ENCODE measurements at places on chromosomes 7 and 10. TPM values are rescaled to one million over a fixed set of nuclear protein-coding genes. Genes with fewer than 3 reads are reported as not detected.

- DNase-seq, result no peak
Measured at GRCh38 chr7:82821037-82821436, 341.6 kb downstream of the PCLO start.

SCART1 gene
- 4.2 TPM for total RNA-seq

DNA sequence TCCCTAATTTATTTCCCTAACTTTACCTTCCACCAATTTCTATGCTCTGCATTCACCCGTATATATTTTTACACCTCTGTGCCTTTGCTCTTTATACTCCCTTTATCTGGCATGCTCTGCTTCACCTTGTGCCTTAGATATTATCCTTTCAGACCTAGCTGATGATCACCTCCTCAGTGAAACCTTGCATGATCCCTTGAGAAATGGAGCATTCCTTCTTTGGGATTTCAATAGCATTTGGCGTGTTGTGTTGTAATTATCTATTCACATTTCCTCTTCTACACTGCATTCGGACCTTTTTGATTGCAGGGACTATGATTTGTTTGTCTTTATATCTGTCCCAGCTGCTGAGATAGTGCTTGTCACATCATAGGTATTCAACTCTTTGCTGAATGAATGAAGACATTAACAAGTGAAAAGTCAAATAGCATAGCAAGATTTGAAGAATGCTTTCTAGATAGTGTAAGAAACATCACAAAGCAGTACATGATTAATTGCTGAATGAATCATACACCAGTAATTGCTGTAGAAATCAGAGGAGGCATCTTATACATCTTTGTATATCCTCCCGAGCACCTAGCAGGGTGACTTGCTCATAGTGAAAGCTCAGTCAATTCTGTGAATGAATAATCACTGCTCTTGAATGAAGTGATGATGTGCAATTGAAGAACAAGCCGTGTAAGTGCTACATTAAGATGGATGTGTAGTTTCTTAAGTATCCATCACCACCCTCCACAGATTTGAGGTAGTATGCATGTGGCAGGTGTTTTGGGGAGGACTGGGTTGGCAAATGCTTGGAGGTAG lies 2.0 kb upstream of the TM9SF3 start:
- no peak for DNase-seq

- no peak for DNase-seq
Measured at GRCh38 chr10:91550021-91550420, 82.8 kb downstream of the PPP1R3C start.

- DNase-seq, result no peak
Measured at GRCh38 chr7:107946881-107947280, 55.9 kb downstream of the DLD start.

- DNase-seq, result no peak
Measured at GRCh38 chr10:63666836-63667383, 145.7 kb downstream of the REEP3 start.

DNA sequence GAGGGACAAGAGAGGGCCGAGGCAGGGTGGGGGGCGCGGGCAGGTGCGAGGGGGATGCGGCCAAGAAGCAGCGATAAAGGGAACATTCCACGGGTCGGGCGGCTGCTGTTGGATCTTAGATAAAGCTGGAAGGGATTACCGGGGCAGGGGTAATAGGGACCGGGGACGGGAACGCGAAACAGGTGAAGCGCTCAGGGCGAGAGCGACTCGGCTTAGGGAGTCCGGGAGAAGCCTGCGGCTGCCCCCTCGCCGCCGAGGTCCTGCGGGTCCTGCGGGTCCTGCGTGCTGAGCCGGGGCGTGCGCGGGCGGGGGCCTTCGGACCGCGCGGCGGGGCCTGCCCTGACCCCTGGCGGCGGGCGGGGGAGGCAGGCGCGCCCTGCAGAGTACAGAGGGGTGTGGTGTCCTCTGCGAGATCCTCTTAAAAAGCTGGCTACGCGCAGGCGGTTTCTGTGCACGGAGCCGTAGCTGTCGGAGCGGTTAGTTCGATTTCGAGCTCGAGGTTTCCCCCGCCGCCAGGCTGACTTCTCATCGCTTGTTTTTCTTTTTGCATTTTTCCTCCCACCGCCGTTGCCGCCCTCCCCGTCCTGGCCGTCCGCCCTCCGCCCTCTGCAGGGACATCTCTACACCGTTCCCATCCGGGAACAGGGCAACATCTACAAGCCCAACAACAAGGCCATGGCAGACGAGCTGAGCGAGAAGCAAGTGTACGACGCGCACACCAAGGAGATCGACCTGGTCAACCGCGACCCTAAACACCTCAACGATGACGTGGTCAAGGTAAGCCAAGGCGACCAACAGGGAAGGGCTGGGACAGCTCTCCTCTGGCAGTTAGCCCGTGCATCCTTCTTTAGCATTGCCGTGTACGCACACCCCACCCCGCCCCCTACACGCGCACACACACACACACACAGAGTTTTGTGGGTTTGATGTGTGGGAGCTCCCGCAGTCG lies 1.4 kb downstream of the CAV1 start:
- peak; percentile 57 for DNase-seq

DNA sequence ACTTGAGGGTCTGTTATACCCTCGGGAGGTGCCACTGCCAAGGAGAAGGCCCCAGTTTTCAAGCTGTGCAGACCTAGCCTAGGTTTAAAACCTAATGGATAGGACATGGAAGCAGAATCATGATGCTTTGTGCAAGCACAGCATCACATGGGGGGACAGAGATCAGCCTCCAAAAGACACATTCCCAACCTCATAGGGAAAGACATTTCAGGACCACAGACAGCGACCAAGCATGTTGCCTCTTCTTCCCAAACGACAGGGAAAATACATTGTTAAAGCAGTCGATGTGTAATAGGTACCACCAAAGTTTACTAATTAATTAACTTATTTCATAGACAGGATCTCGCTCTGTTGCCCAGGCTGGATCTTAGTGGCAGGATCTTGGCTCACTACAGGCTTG lies 573.9 kb downstream of the TCERG1L start:
- DNase-seq, result no peak

Measured in naive thymus-derived CD8-positive, alpha-beta T cell (primary cell).